ENCODE measurements at places on chromosomes 5 and 9. TPM values are rescaled to one million over a fixed set of nuclear protein-coding genes. Genes with fewer than 3 reads are reported as not detected.

DNA sequence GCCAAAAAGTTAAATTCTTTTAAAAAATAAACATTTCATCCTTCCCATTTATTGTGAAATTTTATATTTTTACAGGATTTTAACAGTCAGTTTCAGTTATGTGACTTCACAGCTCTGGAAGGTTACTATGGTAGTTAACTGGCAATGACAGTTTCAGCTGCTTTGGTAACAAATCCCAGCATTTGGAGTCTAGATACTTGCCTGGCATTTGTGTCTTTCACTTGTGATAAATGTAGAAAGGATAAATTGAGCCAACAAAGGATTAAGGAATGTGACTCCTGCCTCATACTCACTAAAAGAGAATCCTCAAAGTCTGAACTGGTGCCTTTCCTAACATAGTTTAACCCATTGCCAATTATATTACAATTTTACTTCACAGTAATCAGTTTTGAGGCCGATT lies 315.5 kb downstream of the FER start:
- DNase-seq: no peak

DNA sequence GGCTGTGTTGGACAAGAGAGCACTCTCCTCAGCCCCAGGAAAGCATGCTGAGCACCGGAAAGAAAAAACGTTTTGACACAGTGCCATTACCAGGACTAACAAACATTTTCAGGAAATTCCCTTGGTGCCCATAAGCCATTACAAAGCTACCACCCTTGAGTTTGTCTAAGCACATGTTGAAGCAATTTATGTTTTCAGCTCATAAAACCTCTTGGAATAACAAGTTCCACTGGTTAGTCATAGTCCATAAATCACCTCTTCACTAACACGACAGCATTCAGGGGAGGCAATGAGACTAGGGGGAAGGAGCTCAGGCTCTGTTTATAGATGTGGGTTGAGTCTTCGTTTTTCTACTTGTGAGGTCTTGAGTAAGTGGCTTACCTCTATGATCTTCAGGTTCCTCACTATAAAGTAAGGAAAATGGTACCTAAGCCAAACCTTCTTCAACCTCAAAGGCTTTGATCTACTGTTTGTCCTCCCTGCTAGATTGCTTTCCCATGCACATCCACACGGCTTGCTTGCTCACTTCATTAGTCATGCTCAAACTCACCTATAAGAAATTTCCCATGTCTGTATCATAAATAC lies 65.4 kb downstream of the DRD1 start:
- peak; percentile 29 for DNase-seq

DNA sequence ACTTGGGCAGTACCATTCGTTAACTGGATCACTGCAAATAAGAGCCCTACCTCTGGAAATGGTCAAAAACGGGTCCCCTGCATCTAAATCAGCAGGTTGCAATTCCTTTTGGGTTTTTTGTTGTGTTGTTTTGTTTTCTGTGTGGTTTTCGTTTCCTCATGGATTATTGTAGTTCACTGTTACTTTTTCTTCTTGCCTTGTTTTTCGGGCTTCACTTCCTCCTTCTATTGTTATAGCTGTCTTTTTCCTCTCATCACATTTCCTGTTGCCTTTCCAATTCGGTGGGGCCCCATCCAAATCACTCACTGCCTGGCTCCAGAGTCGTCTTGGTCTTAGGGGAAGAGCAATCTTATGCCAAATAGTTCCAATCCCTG lies 8.7 kb upstream of the SSBP2 start:
- no peak for DNase-seq

- DNase-seq: no peak
Measured at GRCh38 chr5:6202149-6202967, 176.0 kb downstream of the MED10 start.

The EGFLAM gene
- polyA plus RNA-seq: 8.6 TPM

The PCDHGB4 gene
- 5.7 TPM for polyA plus RNA-seq
